NCI-H146 (cell line): ENCODE measurements at places on chromosomes 11 and 22.

DNA sequence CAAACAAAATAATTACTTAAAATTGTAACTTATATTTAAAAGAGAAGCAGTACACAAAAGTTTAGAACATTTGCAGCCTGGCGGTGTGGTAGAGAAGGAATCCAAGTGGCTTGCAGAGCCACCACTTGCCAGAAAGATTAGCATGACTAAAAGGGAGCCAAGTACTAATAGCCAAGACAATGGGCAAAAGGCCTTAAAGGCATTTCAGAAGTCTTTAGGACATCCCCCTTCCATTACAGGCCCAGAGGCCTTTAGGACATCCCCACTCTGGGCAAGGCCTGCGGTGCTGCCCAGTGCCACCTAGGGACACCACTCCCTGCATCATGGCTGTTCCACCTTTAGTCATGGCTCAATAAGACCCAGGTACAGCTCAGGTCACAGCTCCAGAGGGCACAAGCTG is 32.4 kb downstream of the TMEM225 start:
- no peak for DNase-seq

- no peak for DNase-seq
Observed at GRCh38 chr11:34251589-34251980, 106.2 kb downstream of the ABTB2 start.

DNA sequence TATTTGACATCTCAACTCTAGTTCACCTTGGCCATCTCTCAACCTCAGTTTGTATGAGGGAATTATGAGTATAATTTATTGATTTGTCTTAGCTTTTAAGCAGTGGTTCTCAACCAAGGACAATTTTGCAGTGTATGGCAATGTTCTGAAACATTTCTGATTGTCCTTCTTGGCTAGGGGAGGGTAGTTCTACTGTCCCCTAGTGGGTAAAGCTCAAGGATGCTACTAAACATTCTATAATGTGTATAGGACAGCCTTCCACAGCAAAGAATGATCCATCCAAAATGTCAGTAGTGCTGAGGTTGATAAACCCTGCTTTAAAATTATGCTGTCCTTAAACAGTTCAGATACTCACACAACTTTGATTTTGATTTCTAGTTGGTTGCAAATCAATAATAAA is 78.1 kb upstream of the ALKBH3 start:
- no peak for DNase-seq

DNA sequence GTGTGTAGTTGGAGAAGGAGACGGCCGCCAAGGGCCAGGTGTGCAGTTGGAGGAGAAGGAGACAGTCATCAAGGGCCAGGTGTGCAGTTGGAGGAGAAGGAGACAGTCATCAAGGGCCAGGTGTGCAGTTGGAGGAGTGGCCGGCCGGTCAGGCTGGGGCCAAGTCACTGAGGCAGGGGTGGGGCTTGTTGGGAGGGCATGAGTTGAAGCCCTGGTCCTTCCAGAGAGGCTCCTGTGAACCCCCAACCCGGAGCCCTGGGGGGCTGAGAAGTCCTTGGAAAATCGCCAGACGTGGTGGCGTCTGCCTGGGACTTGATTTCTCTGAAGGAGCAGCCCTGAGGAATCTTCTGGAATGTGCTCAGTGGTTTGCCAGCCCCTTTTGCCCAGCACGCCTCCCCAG is 1320.5 kb downstream of the BRD1 start:
- no peak for DNase-seq

DNA sequence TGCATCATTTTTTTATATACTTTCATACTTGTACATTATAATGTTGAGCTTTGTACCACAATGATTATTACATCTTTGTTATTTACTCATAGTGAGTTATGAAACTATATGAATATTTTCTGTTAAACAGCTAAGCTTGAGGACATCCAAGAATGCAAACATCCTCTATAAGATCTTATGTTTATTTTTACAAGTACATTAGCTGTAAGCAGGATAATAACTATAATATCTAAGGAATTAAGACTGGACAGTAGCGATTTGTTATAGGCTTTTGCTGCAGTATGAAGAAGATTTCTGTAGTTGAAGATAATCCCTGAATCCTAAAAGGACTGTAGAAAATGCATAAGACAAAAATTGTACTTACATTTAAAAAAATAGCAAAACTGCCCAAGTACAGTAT is 176.0 kb downstream of the METTL15 start:
- DNase-seq = no peak

DNA sequence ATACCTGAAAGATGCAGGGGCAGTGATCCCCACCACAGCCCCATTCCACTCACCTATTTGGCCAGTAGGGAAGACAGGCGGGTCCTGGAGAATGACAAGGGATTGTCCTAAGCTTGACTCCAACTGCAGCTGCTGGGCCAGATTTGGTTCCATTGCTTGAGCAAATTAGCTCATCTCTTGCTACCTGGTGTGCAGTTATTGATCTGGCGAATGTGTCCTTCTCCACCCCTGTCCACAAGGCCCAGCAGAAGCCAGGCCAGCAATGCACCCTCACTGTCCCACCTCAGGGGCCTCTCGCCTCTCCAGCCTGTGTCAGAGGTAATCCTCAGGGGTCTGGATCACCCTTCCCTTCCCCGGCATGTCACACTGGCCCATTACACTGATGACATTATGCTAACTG is 23.3 kb downstream of the TSPAN32 start:
- DNase-seq = no peak

DNA sequence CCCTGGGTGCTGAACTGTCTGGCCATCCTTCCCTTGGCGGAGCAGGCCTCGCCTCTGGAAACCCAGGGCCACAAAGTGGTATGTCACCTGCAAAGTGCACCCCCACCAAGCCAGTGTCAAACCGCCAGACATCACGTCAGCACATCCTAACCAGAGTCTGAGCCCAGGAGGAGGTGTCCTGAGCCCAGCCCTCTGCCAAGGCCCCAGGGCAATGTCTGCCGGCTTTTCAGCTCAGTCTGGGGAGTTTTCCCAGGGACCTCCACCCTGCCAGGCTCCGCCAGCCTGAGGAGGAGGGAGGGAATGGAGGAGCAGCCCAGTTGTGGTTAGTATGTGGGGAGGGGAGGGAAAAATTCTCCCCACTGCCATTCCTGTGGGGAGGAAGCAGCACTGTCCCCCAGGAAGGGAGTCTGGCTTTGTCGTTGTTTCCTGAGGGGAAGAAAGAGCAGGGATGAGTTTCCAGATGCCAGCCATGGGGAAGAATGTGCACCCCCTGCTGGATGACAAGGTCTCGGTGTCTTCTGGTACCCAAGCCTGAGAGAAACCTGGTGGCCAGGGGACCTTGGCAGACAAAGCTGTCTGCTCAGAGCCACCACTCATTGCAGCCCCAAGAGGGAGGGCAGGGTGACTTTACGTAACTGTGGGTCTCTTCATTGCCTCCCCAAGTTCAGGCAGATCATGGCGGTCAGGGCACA is 81.4 kb upstream of the CD82 start:
- DNase-seq = peak; percentile 50

- DNase-seq = no peak
Observed at GRCh38 chr11:76551400-76551799, 106.6 kb downstream of the EMSY start.

- no peak for DNase-seq
Observed at GRCh38 chr22:33035272-33035863, 22.8 kb downstream of the SYN3 start.

DNA sequence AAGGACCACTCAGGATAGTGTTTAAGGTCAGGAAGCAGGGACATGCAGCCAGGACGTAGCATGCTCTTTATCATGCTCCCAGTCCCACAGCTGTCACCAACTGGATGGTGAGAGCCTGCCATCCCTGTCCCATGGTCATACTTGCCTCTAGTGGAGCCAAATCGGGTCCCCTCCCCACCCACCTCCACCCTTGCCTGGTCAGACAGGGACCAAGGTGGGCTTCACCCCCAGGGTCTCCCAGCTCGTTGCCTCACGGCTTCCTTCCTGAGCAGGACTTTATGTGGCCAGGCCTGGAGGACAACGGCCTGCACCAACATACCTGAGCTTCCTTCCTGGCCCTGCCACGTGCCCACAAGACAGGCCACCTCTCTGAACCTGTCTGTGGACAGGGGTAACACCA is 19.8 kb downstream of the A4GALT start:
- no peak for DNase-seq

GRCh38 chr11:46090375-46090774 is 30.9 kb downstream of the PHF21A start:
- no peak for DNase-seq

DNA sequence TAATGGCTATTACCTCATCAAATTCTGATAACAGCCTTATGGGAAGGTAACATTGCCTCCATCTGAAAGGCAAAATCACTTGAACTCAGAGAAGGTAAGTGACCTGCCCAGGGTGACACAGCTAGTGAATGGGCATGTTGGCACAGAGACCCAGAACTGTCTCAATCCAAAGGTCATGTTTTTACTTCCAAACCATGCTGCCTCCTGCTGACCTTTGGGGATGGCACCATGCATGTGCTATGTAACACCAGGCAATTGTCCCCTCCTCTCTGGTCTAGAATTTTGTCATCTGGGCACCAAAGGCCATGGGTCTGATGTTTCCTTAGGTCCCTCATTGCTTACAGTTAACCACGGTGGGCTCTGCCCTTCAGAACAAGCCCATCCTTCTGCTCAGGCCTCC is 417.4 kb downstream of the SOX6 start:
- DNase-seq = no peak

GRCh38 chr22:38452373-38453065 is 2.5 kb downstream of the KCNJ4 start:
- DNase-seq = no peak

- DNase-seq = no peak
Observed at GRCh38 chr22:33806191-33806590, 114.1 kb downstream of the LARGE1 start.

DNA sequence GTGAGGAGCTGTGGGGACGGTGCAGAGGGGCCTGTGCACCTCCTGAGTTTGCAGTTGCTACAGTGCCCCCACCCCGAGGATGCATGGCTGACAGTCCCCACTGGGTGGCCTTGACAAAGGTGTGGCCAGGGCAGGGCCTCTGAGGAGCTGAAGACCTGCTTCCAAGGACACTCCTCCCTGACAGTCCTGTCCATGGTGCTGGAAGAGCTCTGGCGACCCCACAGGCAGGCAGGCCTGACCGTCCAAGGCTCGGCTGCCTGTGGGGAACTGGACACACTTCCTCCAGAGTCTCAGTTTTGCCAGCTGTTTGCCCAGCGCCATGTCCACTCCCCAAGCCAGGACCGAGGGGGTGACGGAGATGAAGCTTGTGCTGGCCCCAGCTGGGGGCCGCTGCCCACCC is 32.7 kb downstream of the BRSK2 start:
- DNase-seq = no peak

- peak; percentile 43 for DNase-seq
Observed at GRCh38 chr11:19938169-19938856, 222.0 kb downstream of the DBX1 start.

- no peak for DNase-seq
Observed at GRCh38 chr11:119937412-119937811, 200.5 kb downstream of the TRIM29 start.

GRCh38 chr22:18144105-18144504 is 5.9 kb upstream of the USP18 start:
- DNase-seq = no peak

GRCh38 chr22:22156716-22157347 is 87.8 kb upstream of the VPREB1 start:
- peak; percentile 75 for DNase-seq

DNA sequence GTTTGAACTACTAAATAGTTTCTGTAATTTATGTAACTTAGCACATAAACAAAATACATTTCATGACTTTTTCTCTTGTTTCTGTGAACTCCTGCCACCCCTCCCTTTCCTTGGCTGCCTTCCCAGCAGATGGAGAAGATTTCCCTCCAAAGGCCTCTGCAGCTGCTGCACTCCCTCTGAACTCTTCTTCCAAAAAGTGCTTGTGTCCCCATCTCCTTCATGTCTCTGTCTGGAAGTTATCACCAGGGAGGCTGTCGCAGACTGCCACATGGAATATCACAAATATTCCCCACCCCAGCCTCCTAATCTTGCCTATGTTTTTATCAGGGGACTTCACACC is 1068.3 kb downstream of the OPCML start:
- no peak for DNase-seq

DNA sequence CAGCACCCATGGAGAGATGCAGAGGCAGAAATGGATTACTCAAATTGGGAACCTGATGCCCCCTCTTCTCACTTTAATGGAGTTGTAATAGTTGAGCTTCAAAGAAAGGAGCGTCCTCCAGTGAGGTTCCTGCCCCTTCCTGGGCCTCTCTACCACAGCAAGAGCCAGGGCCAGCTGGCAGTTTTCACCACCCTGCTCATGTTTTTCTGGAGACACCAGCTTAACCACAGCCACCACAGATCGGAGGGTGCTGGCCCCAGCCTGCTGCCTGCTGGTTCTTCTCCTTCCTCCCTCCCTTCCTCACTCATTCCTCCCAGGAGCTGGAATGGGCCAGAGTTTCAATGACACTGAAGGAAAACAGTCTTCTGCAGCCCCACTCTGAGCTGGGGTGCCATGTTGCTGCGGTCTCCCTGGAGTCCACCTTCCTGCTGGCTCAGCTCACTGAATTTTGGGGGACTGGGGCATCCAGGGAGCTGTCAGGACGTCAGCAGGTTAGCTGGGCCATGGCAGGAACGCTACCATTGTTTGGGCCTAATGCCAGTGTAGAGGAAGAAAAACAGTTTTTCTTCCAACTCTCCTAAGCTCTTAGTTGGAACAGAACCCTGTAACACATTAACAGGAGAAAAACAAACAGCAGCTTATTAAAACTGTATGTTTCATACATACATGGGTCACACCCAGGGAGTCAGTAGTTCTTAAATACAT is 57.7 kb downstream of the TRAF6 start:
- DNase-seq = no peak

- no peak for DNase-seq
Observed at GRCh38 chr11:83681031-83681781, 395.0 kb upstream of the CCDC90B start.

DNA sequence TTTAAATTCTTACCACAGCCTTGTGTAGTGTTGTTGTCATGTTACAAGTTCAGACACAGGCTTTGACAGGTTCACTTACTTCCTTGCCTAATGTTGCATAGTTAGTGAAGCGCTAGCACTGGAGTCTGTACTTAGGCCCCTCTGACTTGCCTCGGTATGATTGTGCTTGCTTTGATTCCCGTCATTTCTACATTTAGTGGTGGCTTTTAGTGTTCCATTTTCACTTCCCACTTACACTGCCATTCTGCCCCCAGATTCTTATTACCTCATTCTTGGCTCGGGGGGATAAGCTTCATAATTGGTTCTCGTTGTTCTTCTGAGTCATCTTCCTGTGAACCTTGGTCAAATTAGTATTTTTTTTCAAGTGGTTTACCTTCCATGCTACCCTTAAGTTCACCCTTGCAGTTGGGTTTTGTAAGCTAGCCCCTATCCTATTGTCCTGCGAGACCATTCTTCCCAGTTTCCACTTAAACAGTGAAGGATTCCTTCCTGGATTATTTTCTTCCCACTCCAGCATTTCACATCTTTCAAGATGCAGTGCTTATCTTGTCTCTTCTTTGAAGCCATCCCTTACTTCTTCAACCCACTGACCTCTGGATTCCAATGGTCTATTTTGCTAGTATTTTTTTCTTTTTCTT is 68.7 kb downstream of the DDX10 start:
- DNase-seq = no peak
